ENCODE measurements at places on chromosomes 13 and 19.

DNA sequence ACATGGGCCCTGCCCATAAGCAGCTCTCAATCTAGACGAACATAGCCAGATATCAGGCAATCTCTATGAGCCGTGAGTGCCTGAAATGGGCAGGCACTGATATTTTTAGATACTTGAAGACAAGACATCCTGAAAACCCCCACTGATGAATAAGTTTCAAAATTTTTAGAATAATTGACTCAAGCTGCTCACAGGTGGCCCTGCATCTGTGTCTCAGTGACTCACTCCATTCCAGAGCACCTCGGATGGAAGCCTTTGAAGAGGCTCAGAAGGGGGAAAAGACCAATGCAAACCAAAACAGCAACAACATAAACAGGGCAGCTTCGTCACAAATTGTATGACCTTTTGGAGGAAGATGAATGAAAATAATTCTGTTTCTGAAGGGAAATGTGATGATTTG, 42.8 kb upstream of the SLC46A3 start:
- DNase-seq: peak; percentile 47

GRCh38 chr19:42552086-42553065, 24.1 kb upstream of the CEACAM1 start:
- no peak for DNase-seq

- DNase-seq: peak; percentile 81
Observed at GRCh38 chr19:48991873-48992580, 1.1 kb downstream of the GYS1 start.

- no peak for DNase-seq
Observed at GRCh38 chr19:35155441-35155840, 906 bp downstream of the FXYD5 start.

DNA sequence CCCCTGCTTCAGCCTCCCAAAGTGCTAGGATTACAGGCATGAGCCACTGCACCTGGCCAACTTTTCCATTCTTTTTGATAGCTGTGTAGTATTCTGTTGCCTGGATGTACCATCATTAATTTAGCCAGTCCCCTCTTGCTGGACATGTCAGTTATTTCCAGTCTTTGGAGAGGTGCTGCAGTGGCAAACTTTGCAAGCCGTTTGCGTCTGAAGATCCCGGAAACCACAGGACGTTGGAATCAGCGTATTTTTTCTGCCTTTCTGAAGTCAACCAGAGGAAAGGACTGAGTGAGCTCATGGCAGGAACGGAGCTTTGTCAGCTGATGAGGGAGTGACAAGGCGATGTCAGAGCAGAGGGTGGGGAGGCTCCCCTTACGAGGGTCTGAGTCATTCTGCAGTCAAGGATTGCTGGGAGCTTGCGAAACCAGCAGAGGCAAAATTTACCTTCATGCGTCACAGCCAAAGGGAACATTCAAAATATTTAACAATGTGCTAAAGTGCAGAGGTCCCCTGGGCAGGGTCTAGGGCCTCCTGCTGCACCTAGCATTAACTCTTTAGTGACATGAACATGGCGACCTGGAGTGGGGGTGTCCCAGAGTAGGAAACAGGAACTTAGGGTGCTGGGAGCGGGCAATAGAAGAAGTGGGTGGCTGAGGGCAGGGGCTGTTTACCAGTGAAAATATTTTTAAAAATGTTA, 5.6 kb downstream of the C5AR1 start:
- DNase-seq: peak; percentile 96

DNA sequence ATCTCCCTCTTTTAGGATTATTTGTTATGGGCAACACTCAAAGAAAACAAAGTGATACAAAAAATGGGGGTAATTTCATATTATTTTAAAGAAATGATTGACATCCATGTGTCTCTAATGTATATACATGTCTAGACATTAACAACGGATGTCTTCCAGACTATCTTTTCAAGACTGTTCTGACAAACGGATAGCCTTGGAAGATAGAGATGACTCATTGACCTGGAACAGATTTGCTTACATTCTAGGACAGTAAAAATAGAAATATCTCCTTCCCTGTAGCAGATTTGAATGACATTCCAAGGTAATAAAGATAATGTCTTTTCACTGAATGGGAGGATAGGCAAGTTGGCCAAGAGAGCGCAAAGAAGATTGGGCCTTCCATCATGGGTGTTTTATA, 26.2 kb upstream of the SLITRK6 start:
- peak; percentile 16 for DNase-seq

- no peak for DNase-seq
Observed at GRCh38 chr19:48367855-48368254, 3.7 kb downstream of the SYNGR4 start.

All from HT1080 (cell line).